ENCODE measurements at places on chromosomes 11 and 22.

DNA sequence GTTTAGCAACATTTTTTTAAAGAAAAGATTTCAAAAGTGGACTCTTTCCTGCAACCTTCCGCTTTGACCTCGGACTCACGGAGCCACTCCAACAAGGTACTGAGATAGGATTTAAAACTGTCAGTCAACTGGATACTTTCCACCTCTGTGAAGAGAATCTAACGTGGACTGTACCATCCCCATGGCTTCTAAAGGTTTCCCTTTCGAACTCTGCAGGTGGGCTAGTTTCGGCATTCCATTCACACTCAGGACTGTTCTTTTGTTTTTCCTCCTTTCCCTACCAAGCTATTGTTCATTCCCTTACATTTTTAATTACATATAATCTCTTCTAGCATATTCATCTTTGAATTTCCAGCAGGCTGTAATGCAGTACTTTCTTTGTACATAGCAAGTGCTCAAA lies 88.5 kb upstream of the AKIP1 start:
- no peak for DNase-seq

GRCh38 chr22:24435861-24436371 lies 8.5 kb downstream of the ADORA2A start:
- DNase-seq, result no peak

GRCh38 chr11:31254415-31254814 lies 115.1 kb downstream of the DCDC1 start:
- DNase-seq, result no peak

- DNase-seq, result no peak
Observed at GRCh38 chr11:128367573-128367972, 219.8 kb downstream of the ETS1 start.

DNA sequence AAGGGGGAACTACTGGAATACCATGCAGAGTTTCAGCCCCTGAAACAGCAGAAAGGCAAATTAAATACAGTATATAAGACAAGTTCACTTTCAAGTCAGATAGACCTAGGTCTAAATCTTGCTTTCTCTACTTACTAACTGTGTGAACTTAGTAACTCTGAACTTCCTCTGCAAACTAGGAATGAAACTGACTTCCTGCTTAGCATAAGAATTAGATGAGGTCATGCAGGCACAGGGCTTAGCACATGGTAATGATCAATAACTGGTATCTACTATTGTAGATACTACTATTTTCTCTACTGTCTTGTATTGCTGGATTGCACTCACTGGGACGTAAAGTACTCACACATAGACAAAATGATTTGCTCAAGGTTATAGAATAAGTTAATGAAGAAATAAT lies 51.5 kb upstream of the MTNR1B start:
- DNase-seq, result no peak

GRCh38 chr11:1484061-1484671 lies 2.4 kb downstream of the MOB2 start:
- no peak for DNase-seq

- no peak for DNase-seq
Observed at GRCh38 chr11:120882175-120882574, 141.7 kb upstream of the TBCEL start.

- DNase-seq, result no peak
Observed at GRCh38 chr22:38953577-38954413, 3.6 kb upstream of the APOBEC3A start.

Measured in Jurkat, Clone E6-1 (cell line).